ENCODE measurements at places on chromosomes 4 and X.

GRCh38 chrX:13094828-13095341 lies 50.5 kb upstream of the FAM9C start:
- DNase-seq: no peak

GRCh38 chr4:36327400-36327799 lies 46.0 kb downstream of the DTHD1 start:
- DNase-seq: no peak

GRCh38 chrX:108072746-108073145 lies 18.6 kb downstream of the PSMD10 start:
- no peak for DNase-seq

DNA sequence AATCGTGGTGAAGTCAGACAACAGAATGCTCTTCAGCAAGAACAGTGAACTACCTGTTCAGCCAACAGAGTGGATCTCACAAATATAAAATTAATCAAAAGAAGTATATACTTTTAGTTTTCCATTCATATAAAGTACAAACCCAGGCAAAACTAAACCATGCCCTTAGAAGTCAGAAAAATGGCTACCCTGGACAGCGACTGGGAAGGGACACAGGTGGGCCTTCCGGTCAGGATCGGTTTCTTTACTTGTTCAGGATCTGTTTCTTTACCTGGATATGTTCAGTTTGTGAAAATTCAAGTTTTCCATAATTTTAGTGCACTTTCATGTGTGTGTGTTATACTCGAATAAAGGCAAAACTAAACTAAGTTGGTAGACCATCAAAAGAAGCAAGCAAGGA lies 12.4 kb upstream of the GPR173 start:
- no peak for DNase-seq

DNA sequence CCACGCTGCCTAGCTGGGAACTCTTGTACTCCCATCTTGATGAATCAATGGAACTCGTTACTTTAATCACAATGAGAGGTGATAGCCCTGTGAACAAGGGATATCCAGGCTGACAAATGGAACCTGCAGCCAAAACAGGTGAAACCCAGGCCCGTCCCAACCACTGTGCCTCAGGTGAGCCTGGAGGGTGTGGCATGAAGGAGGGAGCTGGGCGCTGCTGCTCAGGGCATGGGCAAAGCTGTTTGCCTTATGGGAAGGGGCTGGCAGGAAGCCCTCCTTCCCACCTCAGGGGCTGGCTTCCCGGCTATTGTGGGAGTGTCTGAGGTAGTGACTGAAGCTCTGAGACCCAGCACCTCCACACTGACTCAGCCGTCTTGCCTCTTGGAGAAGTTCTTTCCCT lies 209.4 kb upstream of the ATP6AP2 start:
- DNase-seq: no peak

GRCh38 chrX:49934148-49934547 lies 11.8 kb downstream of the CLCN5 start:
- no peak for DNase-seq

GRCh38 chrX:103155201-103155600 lies 59.7 kb upstream of the BEX4 start:
- DNase-seq: no peak

DNA sequence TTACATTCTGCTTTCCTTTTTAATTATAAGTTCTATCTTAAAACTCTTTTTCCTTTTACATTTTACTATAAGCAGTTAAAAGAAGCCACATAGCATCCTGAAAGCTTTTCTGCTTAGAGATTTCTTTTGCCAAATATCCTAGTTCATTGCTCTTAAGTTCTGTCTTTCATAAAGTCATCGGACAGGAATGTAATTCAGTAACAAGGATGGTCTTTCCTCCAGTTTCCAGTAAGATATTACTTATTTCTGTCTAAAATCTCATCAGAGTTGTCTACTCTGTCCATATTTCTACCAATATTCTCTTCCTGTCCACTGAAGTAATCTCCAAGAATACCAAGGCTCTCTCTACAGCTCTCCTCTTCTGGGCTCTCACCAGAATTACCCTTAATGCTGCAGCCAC lies 37.5 kb upstream of the ADH1C start:
- no peak for DNase-seq

- DNase-seq: no peak
Measured at GRCh38 chrX:150146271-150146896, 208.1 kb upstream of the EOLA2 start.

DNA sequence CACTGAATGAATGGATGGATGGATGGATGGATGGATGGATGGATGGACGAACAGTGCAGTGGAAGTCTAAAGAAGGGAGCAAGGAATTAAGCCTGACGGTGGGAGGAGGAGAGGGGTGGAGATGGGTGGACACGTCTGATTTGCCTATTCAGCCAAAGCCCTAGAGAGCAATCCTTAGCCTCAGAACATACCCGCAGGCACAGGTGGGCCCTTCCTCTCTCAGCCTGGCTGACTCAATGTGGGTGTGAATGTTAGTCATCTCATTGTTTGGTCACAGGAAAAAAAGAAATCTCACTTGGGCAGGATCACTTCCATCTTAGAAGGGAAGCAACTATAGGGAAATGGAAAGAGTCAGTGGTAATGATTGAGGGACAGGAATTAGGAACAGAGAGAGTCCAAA lies 165.9 kb downstream of the PJA1 start:
- DNase-seq: no peak

DNA sequence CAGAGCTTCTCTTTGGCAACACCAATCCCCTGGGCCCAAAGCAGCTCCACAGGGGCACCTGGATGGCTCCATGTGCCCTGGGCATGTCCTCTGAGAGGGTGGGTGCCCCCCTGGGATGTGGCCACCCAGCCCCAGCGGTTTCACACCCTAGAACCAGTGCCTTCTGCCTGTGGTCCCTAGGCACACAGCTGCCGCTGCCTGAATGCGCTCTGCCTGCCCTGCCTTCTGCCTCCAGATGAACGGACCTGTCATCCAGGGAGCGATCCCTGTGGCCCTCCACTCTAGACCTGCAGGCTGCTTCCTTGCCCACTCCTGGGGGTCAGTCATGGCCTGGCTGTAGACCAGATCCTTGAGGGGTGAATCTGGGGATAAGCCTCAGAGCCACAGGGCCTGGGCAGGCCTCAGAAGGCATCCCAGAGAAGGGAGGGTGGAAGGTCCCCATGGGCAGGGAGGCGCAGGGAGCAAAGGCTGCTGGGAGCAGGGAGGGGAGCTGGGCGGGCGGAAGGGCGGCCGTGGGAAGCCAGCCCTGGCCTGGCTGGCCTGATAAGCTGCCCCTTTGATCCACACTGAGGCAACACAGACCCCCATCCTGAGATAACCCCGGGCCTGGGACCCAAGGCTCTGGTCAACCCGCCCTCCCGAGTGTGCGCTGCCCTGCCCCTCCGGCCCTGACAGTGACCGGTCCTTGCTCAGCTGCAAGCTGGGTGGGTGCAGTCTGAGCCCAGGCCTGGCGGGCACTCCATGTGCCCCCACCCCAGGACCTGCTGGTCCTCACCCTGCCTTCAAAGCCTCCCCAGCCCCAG lies 8.1 kb upstream of the FGFR3 start:
- DNase-seq: no peak

DNA sequence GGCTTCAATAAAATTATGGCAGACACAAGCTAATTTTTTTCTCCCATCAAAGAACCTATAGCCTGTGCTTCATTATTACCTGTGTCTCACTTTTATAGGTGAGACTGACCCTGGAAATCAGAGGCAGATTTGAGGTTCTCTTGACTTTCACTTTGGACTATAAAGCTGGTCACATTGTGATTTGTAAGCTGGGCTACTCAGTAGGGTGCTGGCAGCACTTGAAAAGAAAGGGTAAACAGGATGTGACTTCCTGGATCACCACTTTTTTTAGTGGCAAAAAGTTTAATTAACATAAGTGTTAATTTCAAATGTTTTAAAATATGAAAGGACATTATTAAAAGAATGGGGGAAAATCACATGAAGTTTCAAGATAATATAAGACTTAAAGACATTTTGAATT lies 50.6 kb upstream of the GATB start:
- no peak for DNase-seq

- no peak for DNase-seq
Measured at GRCh38 chrX:150873616-150874015, 24.9 kb downstream of the CD99L2 start.

DNA sequence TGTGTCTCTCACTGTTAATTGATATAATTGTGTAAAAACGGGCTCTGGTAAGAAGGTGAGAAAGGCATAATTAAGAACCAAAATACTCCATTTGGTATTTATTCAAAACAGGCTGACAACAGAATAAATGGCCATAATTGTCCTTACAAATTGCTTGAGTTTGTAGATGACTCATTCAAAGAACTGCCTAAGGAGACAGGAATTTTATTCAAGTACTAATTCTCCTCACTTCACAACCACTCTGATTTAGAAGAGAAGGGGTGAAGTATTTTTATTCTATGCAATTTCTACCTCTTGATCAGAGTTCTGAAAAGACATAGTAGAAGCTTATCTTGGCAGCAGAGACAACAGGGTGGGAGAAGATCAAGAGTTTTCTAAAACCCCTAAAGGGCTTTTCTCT lies 43.1 kb downstream of the ATP11C start:
- DNase-seq: no peak

Measured in activated CD4-positive, alpha-beta T cell treated with anti-CD3 and anti-CD28 coated beads, Interleukin-2, amount 10 ng/mL, durations not matched to agents 7 days and 5 days (primary cell).